ENCODE measurements at places on chromosomes 16 and 17.
A peak's percentile ranks its signal among the peaks of the same experiment; 100 is the strongest.

DNA sequence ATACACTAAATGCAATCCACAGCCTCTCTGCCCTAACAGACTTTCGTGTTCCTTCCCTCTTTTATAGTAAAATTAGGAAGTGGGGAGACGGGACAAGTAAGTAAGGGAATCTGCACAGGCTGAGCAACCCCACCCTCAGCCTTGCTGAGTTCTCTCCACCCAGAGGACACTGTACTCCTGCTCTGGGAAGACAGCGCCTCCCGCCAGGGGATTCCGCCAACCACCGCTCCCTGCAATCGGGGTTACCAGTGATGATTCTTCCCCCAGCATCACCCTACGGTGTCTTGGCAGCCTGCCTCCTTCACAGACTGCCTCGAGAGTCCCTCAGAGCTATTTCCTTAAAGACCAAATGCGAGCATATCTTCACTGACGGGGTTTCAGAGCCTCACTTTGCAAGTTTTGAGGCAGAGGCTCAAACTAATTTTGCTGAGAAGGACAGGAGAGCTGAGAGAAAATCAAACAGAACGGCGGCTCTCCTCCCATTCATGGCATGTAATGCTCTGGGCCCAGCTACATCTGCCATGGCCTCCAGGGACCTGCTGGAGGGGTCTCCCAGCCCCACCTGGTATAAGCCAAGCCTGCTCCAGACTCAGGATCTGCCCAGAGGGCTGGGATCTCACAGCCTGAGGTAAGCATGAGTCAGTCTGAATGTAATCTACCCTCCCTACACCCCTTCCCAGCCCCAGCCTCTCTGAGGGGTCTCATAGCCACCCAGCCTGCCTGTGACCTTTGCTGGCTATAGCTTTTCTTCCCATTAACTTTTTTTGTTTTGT lies 22.7 kb upstream of the ASGR2 start:
- no peak for DNase-seq

DNA sequence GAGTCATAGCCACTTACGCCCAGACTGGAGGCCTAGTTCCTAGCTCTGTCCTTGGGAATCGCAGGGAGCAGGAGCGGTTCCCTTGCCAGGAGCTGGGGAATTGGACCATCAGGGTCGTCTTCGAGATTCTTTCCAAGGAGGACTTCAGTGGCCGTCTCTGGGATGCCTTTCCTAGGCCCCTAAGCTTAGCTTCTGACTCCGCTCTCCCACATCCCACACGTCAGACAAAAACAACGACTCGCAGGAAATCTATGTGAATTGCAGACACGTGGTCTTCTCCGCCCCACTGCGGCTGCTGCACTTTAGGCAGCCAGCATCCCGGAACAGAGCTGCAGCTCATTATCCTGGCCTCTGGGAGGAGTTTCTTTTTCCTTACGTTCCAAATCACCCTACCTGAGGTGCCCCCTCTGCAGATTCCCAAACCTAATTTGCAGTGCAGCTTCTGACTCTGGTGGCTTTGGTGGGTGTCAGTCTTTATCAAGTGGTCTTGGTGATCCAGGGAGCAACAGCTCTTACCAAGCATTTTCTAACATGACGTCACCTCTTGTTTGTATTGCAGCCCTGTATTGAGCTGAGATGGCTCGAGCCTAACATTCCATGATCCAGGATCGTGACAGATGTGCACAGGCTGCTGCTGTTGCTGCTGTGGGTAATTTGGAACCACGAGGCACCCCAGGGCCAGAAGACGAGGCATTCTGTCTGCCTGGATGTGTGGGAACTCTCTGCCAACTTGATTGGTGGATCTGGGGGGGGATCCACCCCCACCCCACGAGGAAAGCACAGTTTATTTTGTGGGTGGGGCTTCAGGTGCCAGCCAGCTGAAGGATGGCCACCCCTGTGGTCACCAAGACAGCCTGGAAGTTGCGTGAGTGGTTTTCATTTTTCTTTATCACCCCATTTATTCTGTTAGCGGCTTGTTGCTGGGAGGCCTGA lies 1.1 kb downstream of the KATNB1 start:
- DNase-seq, result peak; percentile 75

- DNase-seq, result no peak
These were observed 320.1 kb downstream of the CBLN1 start for GRCh38 chr16:48961546-48961945.

DNA sequence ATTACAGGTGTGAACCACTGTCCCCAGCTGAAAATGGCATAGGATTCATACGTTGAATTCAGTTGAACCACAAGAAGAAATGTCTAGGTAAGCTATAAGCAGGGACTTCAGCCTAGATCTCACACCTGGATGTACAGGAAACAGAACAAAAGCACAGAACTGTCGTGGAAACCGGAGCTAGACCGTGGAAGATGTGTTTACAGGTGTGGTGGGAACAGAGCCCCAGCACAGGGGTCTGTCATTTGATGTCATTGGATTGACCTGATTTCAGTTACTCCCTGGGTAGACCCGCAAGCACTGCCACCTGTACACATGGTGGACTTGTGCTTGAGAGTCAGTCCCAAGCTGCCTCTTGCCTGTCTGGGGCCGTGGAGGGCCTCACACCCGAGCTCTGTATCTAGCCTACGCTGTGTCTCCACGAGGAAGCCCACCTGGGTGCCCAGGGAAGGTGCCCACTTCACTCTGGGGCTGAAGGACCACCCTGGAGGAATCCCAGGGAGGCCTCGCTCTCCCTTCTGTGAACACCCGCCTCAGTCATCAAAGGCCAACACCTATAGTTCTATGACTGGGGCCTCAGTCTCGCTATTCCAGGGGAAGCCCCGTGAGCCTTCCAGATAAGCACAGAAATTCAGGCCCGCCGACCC lies 32.2 kb upstream of the MLKL start:
- no peak for DNase-seq

GRCh38 chr16:48903039-48903438 lies 293.1 kb upstream of the N4BP1 start:
- no peak for DNase-seq

DNA sequence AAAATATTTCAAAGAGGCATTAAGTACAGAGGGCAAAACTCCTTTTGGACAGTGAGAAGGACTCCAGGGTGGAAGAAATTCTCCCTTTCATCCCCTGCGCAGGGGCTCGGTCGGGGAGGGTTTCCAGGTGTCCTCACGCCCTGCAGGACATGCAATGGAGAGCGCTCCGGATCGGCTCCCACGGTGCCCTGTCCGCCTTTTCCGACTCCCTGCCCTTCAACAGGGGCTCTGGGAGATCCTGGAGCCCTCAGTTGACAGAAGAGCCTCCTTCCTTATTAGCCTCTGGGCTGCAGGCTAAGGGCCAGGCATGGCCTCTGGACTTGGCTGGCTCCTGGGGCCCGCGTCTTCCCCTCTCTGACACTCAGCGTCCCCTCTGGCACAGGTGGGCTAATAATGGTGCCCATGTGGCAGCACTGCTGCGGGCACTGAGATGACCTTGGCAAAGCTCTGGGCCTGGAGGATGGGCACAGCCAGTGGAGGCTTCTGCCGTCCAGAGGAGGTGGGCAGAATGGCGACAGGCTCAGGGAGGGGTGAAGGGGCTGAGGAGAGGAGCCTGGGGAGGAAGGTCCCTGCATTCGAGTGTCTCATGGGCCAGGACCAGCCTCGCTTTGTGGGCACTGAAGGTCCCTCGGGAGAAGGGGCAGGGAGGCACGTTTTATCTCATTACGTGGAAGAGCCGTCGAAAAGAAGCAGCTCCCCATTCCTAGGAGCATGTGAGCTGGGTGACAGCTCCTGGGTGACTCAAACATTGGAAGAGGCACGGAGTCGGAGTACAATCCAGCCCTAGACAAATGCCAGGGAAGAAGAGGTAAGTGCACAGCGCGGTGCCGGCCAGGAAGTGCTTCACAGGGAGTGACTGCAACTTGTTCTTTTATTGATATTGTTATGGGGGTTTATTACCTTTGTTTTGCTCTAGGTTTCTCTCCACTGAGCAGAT lies 161.7 kb downstream of the IRF8 start:
- no peak for DNase-seq

DNA sequence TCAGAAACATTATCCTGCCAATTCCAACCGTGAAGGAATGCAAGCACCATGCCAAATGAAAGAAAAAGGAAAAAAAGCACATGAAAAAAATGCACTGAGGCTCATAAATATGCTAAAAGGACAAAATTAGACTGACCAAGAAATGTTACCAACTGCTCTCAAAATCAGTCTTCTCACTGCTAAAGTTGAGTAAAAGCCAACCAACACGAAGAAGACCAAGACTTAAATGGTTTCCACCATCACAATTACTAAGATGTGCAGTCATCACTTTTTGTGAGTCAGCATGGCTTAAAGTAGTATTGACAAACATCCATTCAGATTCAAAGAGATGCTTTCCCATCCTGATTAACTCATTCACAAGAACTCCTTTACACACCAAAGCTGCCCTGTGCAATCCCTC lies 16.4 kb downstream of the CDYL2 start:
- peak; percentile 34 for DNase-seq

DNA sequence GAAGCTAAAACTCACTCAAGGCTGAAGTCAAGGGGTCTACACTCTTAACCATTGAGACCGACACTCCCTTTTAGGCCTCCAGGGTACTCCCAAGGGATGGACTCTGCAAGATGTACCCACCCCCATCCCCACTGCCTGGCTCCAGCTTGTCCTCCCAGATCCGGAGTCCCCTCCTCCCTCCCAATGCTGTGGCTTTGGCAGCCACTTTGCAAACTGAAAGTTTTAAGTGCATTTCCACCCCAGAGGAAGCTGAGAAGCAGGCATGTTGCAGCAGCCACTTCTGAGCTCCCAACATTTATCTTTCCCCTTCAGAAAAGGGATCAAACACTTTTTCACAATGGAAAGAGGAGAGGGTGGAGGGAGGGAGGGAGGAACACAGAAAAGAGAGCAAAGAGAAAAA lies 115.2 kb downstream of the COPRS start:
- peak; percentile 50 for DNase-seq

- no peak for DNase-seq
These were observed 9.2 kb upstream of the SERPINF1 start for GRCh38 chr17:1752425-1753262.

DNA sequence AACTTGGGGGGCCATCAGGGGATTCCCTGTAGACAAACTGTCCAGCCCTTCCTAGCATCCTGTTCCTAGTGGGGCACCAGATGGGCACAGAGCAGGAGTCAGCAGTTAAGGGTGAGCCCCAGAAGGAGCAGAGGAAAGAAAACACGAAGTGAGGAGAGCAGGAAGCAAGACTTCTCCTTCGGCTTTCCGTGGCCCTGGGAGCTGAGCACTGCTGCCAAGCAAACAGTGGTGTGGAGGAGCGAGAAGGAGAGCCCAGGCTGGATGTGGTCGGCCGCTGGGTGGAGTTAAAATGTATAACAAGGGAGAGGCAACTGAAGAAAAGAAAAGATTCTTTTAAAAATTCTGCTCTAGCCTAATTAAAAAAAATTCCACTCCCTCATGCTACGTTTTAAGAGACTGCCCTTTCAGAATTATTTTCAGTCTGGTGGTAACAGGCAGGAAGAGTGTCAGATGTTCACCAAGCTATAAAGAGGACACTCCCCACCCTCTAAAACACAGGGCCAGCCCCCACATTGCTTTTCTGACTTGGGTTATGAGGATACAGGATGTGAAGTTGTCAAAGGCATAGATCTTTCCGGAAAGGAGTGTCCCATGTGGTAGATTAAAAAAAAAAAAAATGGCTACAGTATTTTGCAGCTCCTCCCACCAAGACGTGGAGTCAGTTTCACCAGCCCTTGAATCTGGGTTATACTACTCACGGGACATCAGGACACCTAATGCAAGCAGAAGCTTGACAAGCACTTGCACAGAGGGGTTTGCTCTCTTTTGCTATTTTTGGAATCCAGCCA lies 74.9 kb upstream of the ZFHX3 start:
- DNase-seq, result peak; percentile 30

DNA sequence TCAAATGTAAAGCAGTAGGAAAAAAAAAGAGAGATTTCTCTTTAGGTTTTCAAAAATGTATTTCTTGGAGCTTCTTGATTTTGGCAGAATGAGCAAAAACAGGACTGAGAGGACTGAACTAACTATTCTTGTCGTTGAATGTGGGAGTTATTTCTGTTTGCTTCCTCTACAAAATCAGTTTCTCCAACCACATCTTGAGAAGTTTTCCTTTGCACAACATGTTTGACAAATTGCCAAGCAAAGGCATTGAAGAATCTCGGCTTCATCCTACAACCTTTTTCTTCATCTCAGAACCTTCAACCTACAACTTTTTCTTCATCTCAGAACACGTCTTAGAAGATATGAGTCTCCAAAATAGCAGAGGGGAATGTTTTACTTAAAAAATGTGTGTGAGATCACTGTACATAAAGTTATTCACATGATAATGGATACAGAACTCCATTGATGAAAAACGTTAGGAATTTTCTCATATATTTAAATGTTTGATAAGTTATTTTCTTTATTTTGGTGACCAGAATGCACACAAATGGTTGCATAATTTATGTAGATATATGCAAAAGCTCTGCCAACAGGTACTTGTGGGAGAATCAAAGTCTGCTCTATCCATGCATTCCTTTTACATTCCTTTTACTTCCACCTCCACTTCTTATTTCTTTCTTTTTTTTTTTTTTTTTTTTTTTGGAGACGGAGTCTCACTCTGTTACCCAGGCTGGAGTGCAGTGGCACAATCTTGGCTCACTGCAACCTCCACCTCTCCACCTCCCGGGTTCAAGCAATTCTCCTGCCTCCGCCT lies 370.0 kb downstream of the KCNJ2 start:
- DNase-seq, result no peak

- DNase-seq, result no peak
These were observed 7.4 kb downstream of the FAM171A2 start for GRCh38 chr17:44356241-44356640.

DNA sequence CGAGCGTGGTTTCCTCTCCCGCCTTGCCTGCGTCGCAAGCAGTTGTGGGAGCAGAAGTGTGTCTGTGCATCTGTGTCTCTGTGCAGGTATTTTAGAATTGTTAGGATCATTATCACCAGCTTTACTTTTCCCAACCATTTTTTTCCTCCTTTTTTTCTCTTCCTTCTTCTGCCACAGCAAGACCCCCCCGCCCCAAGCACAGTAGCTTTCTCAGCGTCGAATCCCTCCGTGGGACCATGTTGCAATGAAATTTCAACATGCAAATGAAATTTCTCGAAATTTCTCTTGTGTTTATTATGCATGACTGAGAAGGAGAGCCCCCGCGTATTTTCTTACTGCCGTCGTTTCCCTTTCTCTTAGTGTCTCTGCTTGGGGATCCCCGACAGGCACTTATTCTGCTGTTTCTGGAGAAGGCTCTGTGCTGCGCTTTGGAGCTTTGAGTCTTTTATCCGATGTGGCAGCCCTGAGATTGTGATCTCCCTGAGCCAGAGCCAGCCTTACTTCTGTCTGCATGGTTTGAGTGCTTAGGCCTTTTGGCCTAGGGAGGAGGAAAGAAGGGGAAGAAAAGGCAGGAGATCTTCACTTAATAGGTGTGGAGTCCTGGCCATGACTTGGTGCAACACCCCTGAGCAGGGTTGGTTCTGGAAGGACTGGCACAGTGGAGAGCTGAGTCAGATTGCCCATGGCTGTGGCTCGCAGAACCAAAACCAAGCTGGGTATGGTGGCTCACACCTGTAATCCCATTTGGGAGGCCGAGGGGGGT lies 5.0 kb downstream of the ARMC7 start:
- no peak for DNase-seq

GRCh38 chr16:84794626-84795025 lies 25.2 kb upstream of the CRISPLD2 start:
- no peak for DNase-seq

- no peak for DNase-seq
These were observed 10.1 kb downstream of the HMOX2 start for GRCh38 chr16:4486126-4486893.
